Femur (tissue), 1 donor: ENCODE measurements at places on chromosomes 12 and 14.

GRCh38 chr12:118409834-118410233 lies 33.5 kb downstream of the SUDS3 start:
- no peak for DNase-seq

GRCh38 chr12:24360907-24361306 lies 411.4 kb upstream of the SOX5 start:
- DNase-seq: no peak

- peak; percentile 5 for DNase-seq
Measured at GRCh38 chr12:31007636-31008175, 66.0 kb upstream of the DDX11 start.

GRCh38 chr12:45040977-45041376 lies 9.9 kb downstream of the DBX2 start:
- no peak for DNase-seq

GRCh38 chr12:48105867-48106680 lies at the start of gene SENP1:
Gene SENP1 (minus strand): TSS chr12:48106079. CDS start chr12:48101472, 4,607 bp downstream.
- DNase-seq: peak; percentile 92

GRCh38 chr14:54192610-54193009 lies 204.2 kb upstream of the CDKN3 start:
- no peak for DNase-seq

DNA sequence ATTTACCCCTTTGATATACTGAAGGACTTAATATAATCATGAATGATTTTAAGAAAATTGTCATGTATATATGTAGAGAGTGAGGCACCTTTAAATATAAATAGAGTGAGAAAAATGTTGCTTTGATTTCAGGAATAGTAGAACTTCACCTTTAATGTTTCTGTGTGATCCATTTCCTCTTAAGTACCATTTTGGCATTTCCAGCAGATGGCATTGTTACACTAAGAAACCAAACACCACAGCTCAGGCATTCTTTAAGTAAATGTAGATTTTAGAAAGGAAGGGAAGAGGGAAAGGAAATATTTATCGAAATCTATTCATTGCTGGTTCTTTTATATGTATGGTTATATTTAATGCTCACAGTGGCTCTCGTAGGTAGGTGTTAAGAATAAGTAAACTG lies 556.7 kb upstream of the FBXO33 start:
- DNase-seq: no peak

- DNase-seq: no peak
Measured at GRCh38 chr14:59582845-59583509, 6.4 kb upstream of the CCDC175 start.

DNA sequence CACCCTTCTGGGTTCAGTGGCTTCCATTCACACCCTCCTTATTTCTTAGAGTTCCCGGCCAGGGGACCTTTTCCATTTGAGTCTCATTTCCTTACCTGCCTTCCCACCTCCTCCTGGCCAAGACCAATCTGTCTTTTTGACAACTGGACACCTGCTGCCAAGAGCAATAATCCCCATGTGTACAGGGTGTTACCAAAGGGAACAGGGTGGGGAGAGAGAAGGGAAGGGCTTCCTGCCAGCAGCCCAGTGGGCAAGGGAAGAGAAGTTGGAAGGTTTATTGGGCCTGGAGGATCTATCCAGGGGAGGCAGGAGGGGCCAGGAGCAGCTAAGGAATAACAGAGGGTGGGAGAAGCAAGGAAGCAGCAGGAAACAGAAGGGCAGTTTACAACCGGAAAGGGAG lies 346.2 kb downstream of the C12orf75 start:
- no peak for DNase-seq

GRCh38 chr14:46818147-46818546 lies 166.6 kb upstream of the RPL10L start:
- DNase-seq: no peak

- no peak for DNase-seq
Measured at GRCh38 chr12:91250273-91250665, 67.7 kb upstream of the DCN start.

DNA sequence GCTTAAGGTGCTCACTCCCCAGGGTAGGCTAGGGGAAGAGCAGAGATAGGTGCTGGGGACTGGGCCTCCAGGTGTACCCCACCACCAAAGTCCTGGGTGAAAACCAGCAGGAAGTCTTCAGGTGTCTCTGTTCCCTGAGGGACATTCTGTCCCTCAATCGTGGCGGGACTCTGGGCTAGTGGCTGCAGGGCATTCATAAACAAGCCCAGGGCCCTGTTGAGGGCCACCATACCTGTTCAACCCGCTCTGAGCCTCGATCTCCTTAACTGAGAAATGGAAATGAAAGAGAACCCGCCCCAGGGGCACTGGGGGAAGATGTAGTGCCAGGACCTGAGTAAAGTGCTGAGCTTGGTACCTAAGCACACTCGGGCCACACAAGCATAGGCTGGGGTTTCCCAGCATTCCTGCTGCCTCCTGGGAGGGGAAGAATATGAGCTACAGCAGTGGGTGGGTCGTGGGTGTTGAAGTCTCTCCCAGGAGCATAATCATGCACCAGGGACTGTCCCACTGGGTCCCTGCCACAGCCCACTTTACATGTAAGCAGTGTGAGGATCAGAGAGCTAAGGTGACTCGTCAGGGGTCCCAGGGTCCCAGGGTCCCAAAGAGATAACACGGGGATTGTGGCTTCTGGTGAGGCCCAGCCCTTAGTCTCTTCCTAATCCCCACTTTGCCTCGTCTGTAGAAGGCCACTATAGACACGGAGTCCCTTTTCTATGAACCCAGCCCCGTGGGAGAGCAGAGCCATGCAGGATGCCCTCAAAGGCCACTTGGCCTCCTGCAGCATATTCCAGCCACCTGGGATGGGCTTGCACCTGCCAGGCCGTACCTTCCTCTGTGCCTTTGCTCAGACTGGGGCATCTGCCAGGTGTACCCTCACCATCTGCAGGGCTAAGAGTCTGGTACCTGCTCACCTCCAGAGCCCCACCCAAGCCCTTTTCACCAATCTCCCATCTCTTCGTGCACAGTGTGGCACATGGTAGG lies 14.4 kb downstream of the FAM222A start:
- DNase-seq: no peak

DNA sequence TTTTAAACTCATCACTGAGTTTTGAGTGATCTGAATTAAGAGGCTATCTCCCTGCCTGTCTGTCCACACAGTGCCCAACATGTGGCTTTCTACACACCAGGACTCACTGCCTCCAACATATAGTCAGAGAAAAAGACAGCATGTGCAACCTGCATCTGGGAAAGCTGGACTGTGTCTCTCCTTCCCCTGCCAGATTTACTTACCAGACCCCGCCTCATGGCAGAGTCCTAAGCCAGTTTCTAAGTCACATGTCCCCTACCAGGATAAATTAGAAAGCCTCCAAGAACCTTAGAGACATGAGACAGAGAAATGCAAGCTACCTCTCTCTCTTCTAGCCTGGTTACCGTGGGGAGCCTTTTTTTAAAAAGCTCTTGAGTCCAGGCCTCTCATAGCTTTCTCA lies 2.7 kb upstream of the HDAC7 start:
- peak; percentile 55 for DNase-seq

DNA sequence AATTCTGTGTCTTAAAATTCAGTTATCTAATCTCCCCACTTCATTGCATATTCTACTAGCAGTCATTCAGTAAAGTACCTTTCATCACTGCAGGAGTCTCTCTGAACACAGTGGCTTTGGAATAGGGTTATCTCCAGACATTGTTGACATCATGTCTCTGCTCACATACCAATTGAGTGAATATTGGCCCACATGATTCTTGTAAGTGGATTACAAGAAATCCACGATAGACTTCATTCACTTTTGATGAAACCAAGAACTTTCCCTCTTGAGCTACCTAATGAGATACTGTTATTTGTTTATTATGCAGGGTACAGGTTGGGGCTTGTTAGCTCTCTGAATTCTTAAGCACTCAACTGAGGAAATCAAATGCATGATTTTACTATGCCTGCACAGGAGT lies 284.9 kb downstream of the RAD51B start:
- no peak for DNase-seq
